ENCODE measurements at places on chromosomes 5 and 9.

GRCh38 chr9:99172124-99173091 lies 49.3 kb downstream of the ALG2 start:
- no peak for DNase-seq

DNA sequence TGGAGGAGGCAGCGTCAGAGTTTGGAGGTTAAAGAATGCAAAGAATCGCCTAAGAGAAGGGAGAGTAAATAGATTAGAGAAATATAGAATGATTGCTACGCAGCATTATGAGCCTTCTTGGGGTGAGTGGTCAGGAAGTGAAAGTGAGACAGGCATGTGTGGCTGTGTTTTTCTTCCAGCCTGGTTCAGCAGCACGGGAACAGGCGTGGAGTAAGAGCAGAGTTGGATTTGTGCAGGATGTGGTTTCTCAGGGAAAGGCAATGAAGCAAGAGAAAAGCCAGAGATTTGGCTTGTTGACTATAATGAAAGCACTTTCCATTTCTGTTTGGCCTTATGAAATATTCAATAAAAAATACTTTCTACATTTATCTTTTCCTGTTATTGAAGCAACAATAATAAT lies 34.3 kb upstream of the FRMD3 start:
- no peak for DNase-seq

DNA sequence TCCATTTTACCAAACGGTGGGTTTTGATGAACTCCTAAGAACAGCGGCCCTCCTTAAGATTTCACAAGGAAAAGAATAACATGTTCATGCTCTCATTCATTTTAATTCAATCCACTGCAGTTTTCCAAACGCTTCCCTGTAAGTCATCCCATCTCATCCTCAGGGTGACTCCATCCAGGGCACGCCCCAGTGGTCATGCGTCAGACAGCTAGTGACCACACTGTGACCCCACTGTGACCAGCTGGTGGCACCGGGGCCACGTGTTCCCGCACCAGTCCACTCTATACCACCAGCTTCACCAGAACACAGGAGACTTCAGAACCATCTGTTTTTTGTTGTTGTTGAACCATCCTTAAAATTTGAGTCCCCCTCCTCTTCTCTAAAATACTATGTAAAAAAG lies 14.3 kb downstream of the ATPSCKMT start:
- no peak for DNase-seq

GRCh38 chr9:21974722-21975409 lies 19.3 kb downstream of the CDKN2A start:
- peak; percentile 28 for DNase-seq

DNA sequence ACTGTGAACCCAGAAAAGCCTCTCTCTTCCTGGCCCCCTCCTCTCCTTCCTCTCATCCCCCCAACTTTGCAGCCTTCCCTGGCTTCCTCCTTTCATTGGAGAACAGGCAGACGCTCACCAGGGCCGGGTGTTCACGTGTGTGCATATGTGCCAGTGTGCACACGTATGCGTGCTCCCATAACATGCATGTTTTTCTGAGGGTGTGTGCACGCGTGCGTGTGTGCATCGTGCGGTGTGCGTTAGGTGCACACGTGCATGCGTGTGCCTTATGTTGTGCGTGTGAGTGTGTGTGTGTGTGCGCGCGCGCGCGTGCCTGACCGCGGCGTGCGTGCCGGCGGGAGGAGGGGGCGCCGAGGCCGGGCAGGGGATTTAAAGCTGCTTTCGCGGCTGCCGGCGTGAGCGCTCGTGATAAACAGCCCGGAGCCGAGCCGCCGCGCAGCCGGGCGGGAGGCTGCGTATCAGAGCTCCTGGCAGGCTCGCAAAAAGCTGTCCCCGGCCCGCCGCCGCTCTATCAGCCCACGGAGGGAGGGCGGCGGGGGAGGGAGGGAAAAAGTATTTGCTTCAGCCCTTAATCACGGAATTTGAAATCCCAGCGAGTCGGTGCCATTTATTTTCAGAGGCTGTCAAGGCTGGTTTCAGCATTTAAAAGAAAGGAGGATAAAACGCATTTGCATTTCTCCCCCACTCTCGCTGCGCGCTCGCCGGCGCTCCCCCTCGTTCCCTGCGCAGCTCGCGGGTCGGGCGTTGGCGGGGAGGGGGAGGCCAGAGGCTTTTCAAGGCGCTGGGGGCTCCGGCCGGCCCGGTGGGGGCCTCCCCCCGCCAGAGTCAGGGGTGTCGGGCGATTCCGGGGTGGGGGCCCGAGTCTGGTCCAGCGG lies 183.9 kb downstream of the C9orf50 start:
- no peak for DNase-seq

DNA sequence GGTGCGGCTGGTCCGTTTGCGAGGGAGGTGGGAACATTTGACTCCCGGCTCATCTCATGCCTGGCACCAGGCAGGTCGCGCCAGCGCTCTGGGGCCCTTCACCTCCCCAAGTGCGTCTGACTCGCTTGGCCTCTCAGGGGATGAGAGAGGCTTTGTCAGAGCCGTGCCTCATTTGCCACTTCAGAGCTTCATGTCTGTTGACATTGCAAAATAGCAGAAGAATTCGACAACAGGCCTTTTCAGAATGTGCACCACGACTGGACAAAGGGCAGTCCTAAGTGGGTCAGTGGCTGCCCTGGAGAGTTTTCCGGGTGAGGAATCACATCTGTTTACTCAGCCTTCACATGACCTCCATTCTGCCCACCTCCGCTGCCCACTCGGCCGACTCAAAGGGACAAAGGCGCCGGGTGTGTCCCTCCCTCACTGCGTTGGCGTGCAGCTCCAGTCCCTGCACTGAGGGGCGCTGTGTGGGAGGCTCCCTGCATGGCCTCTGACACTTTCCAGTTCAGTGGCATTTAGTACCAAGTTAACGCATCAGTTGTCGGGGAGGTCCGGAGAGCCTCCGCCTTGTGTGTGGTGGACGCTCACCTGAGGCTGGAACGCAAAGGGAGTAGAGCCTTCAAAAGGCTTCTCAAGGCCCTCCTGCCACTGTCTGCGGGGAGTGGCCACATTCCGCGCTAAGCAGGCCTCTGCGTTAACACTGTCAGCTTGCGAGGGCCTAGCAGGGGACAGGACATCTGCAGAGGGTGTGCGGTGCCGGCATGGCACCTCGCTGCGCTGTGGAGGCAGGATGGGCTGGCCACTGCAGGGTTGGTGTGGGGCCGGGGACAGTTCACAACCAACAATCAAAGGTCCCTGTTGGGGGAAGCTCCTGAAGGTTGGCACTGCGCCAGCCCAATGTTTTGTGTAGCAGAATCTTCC lies 171.5 kb downstream of the NXNL2 start:
- no peak for DNase-seq
